SJSA1 (cell line): ENCODE measurements at places on chromosomes 7 and 10. TPM values are rescaled to one million over a fixed set of nuclear protein-coding genes. Genes with fewer than 3 reads are reported as not detected.

Gene YKT6
- total RNA-seq: 51.3 and 111 TPM in 2 replicates

Gene CXCL12
- total RNA-seq: not detected in 2 replicates

Gene CLDN3
- not detected in 2 replicates for total RNA-seq

Gene NUDT1
- 50.7 and 86.5 TPM in 2 replicates for total RNA-seq

Gene SFR1
- total RNA-seq: 11.0 and 15.1 TPM in 2 replicates

Gene ABCB1
- total RNA-seq: 3.0 and 4.9 TPM in 2 replicates

Gene SLC26A5
- not detected in 2 replicates for total RNA-seq

GRCh38 chr7:27560706-27561235 lies 101.9 kb downstream of the HIBADH start:
- DNase-seq: peak; percentile 57

DNA sequence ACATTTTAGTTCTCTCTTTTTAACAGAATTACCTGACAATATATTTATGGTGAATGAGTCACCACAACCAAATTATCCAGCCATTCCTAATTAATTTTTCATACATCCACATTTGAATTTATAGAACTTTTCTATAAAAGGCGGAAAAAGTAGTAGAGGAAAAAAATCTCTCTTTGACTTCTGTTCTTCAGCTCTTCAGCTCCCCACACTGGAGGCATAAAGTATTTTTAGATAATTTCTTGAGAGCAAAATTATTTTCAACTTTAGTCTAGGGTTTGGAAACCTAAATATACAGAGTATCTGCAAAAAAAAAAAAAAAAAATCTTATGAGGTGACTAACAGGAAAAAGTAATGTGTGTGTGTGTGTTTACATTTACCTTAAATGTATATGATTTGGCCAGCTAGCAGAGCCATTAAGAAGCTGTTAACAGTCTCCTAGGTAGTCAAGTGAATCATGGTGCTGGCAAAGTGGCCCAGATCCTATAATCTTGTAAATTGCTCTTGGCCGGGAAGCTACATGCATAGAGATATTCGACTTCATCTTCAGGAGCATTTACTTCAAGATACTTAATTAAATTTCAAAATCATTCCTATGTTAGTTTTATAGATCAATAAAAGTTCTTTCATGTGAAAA lies 383.1 kb upstream of the STEAP1 start:
- no peak for DNase-seq

- DNase-seq: no peak
Measured at GRCh38 chr10:10385831-10386230, 631.8 kb upstream of the CELF2 start.

DNA sequence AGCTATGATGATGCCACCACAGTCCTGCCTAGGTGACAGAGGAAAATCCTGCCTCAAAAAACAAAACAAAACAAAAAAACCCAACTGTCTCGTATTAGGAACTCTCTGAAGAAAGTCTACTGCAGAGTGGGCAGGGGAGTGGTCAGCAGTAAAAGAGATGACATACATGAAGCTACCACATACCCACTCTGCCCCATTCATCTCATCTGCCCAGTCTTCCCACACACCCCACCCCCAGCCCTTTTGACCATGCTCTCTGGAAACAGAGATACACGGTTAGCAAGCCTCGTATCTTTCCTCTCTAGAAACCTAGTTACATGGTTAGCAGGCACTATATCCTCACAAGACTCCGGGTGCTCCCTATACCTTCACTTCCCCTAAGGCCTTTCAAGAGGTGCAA lies 8.3 kb downstream of the SLC37A3 start:
- DNase-seq: no peak

DNA sequence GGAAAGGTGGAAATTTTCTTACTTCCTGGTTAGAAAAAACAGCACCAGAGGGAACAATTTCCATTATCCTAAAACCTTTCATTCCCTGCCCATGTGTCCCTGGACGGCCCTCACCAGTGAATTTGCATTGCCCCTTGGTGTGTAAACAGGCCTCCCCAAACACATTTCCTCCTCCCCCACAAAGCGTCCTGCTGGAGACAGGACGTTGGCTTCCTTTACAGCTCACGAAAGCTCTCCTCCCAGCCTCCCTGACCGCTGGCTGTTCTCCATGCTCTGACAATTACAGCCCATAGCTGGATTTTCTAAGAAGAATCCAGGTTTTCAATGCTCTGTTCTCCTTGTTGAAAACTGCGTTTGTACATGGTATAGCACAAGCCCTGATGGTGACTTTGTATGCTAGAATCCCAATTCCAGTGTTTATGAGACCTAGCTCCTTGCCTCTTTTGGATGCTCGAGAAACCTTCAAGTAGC lies 724.2 kb upstream of the CELF2 start:
- DNase-seq: no peak

DNA sequence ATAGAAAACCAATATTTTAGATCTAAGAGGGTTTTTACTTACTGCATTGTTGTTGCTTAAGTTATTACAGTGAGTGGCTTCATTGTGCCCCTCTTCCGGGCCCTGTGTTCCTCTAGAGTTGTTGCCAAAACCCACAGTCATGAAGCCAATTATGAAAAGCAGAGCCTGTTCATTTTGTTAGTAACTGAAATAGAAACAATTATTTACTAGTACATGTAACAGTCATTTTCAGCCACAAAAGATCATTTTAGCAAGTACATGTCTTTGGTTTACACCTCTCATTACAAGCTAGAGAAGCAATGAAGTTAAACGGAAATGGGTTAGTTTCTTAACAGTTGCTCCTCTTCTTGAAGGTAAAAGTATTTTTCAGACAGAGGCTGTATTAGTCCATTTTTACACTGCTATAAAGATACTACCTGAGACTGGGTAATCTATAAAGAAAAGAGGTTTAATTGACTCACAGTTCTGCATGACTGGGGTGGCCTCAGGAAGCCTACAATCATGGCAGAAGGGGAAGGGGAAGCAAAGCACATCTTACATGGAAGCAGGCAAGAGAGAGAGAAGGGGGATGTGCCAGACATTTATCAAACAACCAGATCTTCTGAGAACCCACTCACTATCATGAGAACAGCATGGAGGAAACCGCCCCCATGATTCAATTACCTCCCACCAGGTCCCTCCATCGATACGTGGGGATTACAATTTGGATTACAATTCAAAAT lies 380.5 kb downstream of the SFMBT2 start:
- DNase-seq: no peak

GRCh38 chr7:157892751-157893523 lies 556.1 kb downstream of the DNAJB6 start:
- DNase-seq: no peak

DNA sequence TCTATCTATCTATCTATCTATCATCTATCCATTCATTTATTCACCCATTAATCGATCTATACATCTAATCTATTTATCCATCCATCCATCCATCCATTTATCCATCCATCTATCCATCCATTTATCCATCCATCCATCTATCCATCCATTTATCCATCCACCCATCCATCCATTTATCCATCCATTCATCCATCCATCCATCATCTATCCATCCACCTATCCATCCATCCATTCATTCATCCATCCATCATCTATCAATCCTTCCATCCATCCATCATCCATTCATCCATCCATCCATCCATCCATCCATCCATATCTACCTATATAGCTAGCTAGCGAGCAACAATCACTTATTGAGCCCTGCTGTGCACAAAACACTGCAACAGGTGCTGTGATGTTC lies 953.1 kb upstream of the ZNF722 start:
- DNase-seq: no peak

GRCh38 chr7:36874041-36874440 lies 149.7 kb upstream of the AOAH start:
- no peak for DNase-seq
